ENCODE measurements at places on chromosomes 2 and 18.

GRCh38 chr2:34787341-34787740 is 1188.2 kb upstream of the FAM98A start:
- DNase-seq: no peak

GRCh38 chr2:107001062-107001461 is 115.1 kb upstream of the ST6GAL2 start:
- no peak for DNase-seq

- no peak for DNase-seq
Observed at GRCh38 chr2:64537991-64538390, 13.9 kb downstream of the AFTPH start.

DNA sequence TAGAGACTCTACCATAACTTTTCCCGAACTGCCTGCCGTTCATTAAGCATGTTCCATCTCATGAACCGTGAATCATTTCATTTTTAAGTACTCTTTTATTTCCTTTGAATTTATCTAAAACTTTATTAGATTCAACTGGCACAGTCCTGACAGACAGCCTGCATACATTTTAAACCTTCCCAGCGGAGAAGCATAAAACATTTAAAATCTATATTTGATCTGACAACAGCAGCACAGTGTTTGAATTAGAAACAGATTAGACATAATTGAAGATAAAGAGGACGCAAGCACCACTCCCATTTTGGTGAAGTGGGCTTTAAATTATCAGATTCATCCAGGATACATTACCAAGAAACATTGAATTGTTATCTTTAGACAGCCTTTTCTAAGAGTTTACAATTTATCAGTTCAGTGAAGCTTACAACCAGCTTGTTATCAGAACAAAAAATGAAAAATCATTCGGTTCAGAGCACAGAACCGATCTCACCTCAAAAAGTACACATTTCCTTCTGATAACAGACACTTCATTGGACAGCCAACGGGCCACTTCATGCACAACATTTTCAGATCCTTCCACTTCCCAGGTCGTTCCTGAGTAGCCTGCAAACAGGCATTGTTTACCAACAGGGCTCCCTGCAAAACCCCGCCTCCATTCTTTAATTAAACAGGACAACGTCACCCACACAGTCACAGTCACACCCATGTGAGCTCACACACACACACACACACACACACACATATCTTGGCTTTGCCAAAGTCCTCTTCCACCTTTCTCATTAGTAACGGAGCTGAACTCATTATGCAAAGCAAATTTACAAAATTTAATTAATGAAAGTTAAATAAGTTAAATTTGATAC is 171.2 kb downstream of the SP3 start:
- no peak for DNase-seq

DNA sequence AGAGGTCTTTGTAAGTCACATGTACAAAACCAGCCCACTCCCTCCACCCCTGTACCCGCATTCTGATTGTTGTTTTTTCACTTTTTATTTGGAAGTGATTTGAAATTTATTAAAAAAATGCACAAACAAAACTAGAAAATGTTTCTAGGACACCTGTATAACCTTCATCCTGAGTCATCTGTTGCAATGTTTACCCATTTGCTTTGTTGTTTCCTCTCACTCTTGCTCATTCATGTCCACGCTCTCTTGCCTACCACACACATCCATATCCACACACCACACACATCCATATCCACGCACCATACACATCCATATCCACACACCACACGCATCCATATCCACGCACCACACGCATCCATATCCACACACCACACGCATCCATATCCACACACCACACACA is 18.8 kb downstream of the ZNF407 start:
- no peak for DNase-seq

DNA sequence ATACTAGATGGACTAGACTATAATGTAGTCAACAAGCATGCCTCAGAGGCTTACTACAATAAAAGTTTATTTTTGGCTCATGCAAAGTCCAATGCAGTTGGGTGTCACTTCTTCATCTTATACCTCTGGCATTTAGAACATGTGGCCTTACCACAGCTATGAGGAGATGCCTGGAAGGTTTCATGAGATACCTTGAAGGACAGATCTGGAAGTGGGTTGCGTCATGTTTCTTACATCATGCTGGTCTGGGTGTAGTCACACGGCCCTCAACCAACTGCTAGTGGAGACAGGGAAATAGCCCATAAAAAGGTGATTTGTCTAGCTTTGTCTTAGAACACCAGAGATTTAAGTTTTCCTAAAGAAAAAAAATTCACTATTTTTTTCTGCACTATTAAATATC is 91.7 kb upstream of the MMADHC start:
- no peak for DNase-seq

- peak; percentile 83 for DNase-seq
Observed at GRCh38 chr18:32349728-32350395, 120.8 kb downstream of the GAREM1 start.

GRCh38 chr18:10284540-10285282 is 169.7 kb upstream of the APCDD1 start:
- DNase-seq: no peak

GRCh38 chr2:37011130-37011529 is 44.8 kb upstream of the STRN start:
- no peak for DNase-seq

DNA sequence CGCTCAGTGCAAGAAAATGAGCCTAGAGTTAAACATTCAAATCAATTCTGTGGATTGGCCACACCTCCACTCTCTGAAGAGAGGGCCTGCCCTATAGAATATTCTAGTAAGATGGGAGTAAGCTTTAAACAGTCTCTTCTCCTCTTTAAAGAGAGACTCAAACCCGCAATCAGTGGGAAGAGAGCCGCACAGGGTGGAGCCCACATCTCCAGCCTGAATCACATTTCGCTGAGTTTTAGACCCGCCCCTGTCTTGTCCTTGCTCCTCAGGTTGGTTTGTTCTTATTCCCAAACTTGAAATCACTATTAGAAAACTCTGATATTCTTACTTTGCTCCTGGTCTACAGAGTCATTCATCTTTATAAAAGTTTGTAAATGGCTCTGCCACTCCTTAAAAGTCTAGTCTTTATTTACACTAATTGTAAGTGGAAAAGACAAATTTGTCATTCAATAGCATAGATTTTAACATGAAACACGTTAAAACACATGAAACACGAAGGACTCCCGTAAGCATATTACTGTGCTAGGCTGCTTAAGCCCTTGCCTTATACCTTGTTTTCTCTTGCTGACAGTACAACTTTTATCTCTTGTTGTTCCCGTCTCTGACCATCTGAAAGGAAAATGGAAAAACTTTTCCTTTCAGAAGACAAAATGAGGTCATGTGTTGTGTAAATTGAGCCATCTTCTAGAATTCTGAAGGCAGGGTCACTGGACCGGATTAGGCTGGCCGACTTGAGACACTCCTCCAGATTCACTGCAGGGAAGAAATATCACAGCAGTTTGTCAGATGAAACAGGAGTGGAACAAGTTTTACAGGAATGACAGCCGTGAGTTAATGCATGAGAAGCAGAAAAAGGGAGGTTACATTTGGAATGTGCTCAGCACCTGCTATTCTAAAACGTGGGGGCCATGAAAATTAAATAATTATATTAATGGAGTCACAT is 5.6 kb downstream of the DSC1 start:
- no peak for DNase-seq

DNA sequence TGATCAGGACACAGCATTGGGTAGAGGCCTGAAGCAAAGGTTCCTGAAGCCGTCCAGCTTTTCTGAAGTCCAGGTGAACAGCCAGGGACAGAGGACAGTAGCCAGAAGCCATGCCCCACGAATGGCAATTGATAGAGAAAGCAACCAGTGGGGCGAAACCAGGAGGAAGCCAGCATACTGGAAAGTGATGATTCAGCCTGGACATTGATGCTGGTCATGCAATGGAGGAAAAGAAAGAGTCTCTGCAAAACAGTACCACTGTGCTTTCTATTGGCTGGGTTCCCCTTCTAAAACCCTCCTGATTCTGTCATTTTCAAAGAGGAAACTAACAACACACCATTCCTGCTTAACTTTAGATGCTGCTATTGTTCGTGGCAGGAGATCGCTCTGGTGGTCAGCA is 221.4 kb upstream of the EPAS1 start:
- no peak for DNase-seq

GRCh38 chr2:122368576-122369243 is 613.3 kb downstream of the TSN start:
- DNase-seq: no peak

DNA sequence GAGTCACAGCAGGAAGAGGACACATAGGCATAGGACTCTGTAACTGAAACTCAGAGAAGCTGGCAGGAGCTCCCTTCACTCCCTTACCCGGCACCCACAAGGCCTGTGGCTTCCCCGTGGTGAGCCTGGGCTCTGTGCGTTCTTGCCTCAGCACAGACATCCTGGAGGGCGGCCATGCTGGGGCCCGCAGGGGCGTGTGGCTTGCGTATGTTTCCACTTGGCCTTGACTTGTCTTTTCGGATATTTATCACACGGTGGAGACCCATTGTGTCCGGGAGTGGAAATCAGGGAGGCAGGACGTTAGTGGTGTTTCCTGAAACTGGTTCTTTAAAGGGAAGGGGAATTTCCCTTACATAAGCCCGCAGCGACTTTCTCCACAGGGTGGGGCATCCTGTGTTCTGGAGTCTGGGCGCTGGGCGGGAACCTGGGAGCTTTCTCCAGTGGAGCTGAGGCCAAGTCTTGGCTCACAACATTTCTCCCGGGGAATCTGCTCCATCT is 49.9 kb upstream of the EML6 start:
- no peak for DNase-seq

DNA sequence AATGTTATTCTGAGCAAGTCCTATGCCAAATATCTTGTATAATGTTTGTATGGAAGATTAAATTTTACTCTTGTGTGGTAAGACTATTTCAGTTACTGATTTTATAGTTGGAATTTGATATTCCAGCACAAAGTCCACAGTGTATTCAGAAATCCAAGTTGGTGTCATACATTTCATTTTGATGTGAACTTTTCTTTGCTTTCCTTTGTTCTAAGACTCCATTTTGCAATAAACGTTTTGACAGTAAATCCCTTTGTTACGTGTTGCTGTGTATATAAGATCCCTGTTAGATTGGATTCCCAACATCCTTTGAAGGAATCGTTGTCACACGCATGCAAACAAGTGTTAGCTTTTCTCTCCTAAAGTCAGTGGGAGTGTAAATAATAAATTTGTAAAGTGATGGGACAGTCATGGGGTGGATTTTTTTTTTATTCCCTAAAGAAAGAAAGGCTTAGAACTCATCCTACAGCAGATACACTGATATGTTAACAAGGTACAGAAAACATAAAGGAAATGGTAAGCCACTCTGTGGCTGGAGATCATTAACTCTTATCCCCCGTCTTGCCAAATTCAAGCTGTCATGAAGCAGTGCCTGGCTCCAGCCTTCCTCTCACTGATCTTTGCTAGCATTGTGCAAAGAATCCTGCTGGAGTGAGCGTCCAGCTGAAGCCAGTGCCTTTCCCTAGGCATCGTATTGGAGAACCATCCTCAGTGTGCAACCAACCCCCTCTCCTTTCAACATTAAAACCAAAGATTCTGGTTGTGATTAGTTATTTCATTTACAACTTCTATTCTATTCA is 127.6 kb upstream of the CDCA7 start:
- DNase-seq: no peak

GRCh38 chr2:113024764-113025163 is 19.5 kb downstream of the IL36A start:
- no peak for DNase-seq

GRCh38 chr2:227132986-227133385 is 31.0 kb downstream of the COL4A4 start:
- DNase-seq: peak; percentile 98

- DNase-seq: peak; percentile 89
Observed at GRCh38 chr2:3151153-3151918, 226.3 kb downstream of the EIPR1 start.

DNA sequence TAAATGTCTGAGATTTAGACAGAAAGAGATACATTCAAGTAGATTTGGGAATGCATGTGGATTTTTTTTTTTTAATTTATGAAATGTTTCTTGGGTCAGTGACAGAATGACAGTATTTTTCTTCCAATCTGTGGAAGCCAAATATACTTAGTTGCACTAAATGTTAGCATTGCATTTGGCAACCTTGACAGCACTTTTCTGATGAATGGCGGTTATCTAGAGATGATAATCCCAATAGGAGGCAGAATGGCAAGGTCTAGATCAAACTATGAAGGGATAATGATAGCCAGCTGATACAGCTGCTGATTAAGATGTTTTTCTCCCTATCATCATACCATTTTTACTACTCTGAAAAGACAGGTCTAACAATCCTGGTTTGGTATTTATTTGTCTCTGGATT is 174.5 kb upstream of the STON1 start:
- DNase-seq: no peak

GRCh38 chr2:101692041-101692440 is 5.5 kb upstream of the MAP4K4 start:
- DNase-seq: no peak

GRCh38 chr2:105334211-105334610 is 3.1 kb upstream of the C2orf49 start:
- no peak for DNase-seq

DNA sequence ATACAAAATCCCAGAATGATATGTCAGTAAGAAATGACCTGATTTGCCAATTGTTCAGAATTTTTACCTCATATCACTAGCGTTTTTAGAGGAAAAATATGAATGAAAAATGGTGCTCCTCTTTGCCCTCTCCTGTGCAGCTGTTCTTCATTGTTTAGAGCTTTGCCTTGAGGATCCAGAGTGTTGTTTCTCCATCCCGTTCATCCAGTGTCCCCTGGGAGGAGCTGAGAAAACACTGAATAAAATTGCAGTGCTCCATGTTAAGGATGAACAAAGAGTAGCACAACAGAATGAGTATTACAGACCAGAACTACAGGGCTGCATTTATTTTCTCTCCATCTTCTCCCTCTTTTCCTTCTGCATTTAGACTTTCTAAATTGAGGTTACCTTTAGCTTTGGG is 133.1 kb downstream of the ADCYAP1 start:
- DNase-seq: peak; percentile 58

- DNase-seq: no peak
Observed at GRCh38 chr2:172597176-172597842, 41.4 kb downstream of the PDK1 start.

DNA sequence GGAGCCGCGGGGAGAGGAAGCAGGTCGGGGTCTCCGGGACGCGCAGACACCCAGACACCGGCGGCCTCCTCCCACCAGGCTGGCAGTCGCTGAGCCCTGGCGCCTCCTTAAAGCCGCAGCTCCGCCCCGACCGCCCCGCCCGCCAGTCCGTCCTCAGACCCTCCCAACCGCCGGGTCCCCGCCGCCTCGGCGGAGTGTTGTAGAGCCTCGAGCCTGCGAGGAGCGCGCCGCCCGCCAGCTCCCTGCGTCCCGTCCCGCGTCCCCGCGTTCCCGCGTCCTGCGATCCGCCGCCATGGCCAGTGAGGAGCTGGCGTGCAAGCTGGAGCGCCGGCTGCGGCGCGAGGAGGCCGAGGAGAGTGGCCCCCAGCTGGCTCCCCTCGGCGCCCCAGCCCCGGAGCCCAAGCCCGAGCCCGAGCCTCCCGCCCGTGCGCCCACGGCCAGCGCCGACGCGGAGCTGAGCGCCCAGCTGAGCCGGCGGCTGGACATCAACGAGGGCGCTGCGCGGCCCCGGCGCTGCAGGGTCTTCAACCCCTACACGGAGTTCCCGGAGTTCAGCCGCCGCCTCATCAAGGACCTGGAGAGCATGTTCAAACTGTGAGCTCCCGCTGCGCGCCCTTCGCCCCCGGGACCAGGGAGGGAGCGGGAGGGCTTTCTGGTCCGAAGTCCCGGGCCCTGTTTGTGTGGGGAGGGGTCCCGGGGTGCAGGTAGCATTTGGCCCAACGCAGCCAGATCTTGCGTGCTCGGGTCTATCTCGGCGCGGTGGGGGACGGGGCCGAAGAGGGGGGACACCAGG is at the start of gene EFHD1:
Gene EFHD1 (plus strand): TSS at position 192 of the 793 bp plus-strand sequence. CDS start 101 bp downstream, at position 293.
- DNase-seq: peak; percentile 94
